Frontal cortex (tissue), 4 donors: ENCODE measurements at places on chromosomes 16 and 17.

DNA sequence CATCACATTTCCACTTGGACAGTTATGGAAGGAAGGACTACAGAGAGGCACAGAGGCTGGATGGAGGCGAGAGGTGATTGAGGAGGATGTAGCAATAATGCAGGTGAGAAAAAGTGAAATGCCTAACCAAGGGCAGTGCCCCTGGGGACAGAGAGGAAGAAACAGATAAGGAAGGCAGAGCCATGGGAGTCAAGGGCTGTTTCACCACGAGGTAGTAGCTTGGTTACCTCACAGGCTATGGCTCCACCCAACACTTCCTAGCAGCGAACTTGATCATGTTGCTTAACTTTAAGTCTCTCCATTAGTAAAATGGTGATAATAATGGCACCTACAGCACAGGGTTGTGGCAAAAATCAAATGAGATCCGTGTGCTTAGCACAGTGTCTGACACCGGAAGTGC is 83.9 kb downstream of the YPEL2 start:
- DNase-seq: no peak

GRCh38 chr16:11175787-11176341 is 80.1 kb downstream of the SOCS1 start:
- DNase-seq: no peak

- DNase-seq: no peak
Measured at GRCh38 chr17:62693616-62694409, 66.3 kb downstream of the MRC2 start.

DNA sequence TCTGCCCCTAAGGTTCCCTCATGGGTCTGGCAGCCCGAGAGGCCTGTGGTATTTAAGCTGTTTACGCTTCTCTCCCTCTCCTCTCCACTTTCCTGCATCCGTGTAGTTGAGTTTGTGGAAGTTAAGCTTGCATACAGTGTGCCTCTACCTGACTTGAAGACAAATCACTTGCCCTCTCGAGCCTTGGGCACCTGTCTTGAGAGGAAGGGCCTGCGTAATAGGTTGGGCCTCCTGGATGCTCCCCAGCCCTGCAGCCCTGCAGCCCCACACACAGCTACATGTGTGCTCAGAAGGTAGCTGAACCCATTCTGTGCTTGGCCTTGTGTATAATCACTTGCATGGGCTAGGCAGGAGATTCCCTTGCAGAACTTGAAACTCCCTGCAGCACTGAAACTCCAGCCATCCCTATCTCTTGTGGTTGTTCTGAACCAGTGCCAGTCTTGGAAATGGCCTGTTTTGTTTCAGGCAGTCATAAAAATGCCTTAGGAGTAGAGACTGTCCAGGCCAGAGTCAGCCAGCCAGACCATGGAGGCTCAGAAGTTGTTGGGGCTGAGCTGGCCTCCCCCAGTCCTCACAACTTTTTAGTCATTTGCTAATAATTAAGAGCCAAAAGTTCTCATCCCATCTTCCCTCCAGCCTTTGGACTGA is 134.6 kb downstream of the CLEC16A start:
- DNase-seq: no peak

DNA sequence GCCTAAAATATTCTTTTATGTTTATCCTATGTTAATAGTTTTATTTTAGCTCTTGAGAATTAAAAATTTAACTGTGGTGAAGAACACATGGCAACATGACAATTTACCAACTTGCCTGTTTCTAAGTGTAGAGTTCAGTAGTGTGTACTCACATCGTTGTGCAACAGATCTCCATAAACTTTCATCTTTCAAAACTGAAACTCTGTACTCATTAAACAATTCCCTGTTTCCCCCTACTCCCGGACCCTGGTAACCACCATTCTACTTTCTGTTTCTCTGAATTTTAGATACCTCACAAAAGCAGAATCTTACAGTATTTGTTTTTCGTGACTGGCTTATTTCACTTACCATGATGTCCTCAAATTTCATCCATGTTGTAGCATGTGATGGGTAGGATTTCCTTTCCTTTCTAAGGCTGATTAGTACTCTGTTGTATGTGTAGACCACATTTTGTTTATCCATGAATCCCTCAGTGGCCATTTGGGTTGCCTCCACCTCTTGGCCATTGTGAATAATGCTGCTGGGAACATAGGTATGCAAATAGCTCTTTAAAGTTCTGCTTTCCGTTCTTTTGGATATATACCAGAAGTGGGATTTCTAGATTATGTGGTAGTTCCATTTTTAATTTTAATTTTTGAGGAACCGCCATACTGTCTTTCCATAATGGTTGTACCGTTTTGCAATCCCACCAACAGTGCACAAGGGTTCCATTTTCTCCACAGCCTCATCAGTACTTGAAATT is 17.4 kb downstream of the IST1 start:
- no peak for DNase-seq
